LoVo (cell line): ENCODE measurements at places on chromosomes 5 and 9.

- DNase-seq = peak; percentile 33
Observed at GRCh38 chr5:135821061-135821801, 13.2 kb upstream of the SLC25A48 start.

DNA sequence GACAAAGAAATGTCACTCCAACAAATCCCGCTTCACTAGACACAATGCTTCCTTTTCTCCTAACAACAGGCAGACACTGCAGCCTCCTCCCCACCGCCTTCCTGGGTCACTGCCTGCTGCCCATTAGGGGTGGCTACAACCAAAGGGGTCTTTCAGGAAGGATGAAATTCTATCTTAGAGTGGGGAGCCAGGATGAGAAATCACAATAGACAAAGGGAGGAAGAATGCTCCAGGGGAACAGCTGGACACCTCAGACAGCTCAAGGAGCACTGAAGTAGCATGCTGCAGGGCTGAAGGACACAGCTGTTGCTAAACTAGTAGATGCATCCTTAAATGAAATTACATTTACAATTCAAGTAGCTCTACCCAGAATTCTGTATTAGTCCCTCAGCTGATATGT, 54.2 kb downstream of the PRELID2 start:
- DNase-seq = no peak

GRCh38 chr5:143890487-143890886, 78.5 kb downstream of the HMHB1 start:
- no peak for DNase-seq

- no peak for DNase-seq
Observed at GRCh38 chr9:126623667-126624478, 10.1 kb downstream of the LMX1B start.

- DNase-seq = no peak
Observed at GRCh38 chr5:118033686-118034338, 954.5 kb downstream of the DTWD2 start.
